ENCODE measurements at places on chromosomes 2 and 18.

DNA sequence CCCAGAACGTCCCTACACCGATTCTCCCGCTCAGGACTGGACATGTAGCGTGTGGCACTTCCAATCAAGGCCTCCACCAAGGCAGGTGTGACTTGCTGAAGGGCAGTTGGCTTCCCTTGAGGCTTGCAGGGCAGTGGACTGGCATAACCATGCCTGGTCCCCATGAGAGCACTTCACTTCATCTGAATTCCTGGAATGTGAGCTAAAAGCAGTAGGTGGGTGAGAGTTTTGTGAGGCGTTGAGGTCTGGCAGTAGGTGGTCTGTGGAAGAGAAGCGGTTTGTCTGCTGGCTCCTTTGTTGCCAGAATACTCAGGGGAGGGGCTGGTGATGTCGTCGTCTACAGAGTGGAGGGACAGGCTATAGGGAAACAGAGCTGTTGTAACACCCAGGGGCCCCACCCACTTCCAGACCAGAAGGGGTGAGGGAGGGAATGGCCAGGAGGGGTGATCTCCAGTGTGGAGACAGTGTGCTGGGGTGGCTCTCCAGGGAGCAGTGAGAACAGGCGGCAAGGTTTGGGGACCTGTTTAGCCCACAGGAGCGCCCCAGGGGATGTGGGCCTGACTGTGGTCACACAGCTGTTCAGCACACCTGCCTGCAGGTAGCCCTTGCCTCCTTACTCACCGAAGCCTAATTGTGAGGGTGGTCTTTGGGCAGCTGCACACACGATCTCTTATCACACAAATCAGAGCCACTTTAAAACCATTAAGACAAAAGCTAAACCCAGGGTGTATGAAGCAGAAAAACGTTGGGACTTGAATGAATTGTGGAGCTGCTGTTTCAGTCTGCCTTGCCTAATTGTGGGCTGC is 21.5 kb upstream of the ALKAL2 start:
- no peak for DNase-seq

DNA sequence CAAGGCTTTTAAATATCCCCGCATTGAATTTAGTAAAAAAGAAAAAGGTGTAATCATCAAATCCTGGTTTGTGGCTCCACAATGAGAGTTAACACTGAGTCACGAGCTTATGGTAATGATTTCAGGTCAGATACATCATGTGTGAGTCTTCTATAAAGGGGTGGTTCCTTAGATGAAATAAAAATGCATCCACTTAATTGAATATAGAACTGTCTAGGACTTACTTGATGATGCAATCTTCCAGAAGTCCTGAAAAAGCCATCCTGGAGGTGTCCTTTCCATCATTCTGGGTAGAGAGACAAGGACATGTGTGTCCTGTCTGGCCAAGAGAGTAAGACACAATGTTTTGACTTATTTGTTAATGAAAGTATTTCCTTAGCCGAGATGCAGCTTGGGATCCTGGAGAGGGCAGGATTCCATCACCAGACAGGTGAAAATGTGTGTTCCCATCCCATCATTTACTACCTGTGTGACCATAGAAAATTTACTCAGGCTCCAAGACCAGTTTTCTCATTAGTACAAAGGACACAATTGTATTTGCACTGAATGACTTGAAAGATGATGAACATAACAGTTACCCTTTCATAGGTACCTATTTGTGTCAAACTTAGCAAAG is 1539.8 kb upstream of the PIK3C3 start:
- no peak for DNase-seq

DNA sequence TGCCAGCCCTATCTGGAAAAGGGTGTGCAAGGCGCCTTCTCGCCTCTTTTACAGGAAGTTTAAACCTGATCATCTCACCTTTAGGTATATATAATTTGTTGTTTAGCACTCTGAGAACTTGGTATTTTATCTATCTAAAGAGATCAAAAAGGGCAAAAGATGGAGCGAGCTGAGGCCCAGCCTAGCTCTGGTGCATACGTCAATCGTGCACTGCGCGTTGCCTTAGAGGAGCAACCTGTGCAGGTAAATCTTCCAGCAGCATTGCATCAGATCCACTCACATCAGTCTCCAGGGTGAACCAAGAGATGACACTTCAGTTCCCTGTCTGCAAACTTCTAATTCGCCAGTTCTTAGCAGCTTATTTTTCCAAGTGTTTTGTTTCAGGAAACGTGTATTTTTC is 15.4 kb downstream of the BCL11A start:
- DNase-seq: no peak

GRCh38 chr18:75392226-75392578 is 35.3 kb downstream of the SMIM21 start:
- DNase-seq: no peak

- DNase-seq: no peak
These were observed 23.1 kb upstream of the RAB31 start for GRCh38 chr18:9684881-9685614.

- DNase-seq: no peak
These were observed 180.3 kb downstream of the ANKRD44 start for GRCh38 chr2:197130318-197130717.

- DNase-seq: no peak
These were observed 126.1 kb downstream of the INHBB start for GRCh38 chr2:120472031-120472430.

DNA sequence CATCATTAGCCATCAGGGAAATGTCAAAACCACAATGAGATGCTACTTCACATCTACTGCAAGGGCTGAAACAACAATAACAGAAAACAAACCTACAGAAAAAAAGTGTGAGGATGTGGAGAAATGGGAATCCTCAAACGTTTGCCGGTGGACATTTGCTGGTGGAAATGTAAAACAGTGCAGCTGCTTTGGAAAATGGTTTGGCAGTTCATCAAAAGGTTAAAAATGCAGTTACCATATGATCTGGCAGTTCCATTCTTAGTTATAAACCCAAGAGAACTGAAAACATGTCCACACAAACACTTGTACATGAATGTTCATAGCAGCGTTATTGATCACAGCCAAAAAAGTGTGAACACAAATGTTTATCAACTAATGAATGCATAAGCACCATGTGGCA is 44.2 kb downstream of the PROC start:
- DNase-seq: no peak

DNA sequence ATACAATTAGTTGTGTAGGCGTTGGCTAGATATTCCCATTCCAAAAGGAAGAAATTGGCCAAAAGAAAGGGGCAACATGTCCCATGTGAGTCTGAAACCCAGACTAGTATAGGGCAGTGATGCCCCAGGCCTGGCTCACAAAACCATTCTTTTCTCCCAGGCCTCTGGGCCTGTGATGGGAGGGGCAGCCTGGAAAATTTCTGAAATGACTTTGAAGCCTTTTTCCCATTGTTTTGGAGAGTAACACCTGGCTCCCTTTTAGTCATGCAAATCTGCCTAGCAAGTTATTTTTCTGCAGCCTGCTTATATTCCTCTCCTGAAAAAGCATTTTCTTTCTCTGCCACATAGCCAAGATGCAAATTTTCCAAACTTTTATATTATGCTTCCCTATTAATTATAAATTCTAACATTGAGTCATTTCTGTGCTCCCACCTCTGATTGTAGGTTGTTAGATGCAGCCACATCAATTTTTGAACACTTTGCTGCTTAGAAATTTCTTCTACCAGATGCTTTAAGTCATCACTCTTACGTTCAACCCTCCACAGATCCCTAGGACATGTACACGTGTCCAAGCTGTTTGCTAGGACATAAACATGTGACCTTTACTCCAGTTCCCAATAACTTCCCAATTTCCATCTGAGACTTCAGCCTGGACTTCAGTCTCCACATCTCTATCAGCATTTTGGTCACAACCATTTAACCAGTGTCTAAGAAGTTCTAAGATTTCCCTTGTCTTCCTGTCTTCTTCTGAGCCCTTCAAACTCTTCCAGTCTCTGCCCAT is 76.1 kb upstream of the MC4R start:
- no peak for DNase-seq

GRCh38 chr18:48663931-48664847 is 125.4 kb downstream of the CTIF start:
- no peak for DNase-seq

DNA sequence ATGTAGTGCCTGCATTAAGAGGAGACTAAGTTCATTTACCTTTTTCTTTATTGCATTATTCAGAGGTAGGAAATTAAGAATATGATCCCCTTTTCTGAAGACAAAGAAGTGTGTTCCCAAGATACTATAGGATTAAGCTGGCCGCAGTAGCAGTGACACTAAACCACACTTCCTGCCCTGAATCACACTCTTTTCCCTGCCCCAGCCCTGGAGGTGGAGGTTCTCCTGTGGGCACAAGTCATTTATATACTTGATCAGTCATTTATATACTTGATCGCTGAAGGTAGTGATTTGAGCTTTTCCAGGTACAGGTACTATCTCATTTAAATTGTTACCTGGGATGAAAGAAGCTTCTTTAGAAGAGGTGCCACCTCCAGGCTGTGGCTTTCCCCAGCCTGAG is 78.6 kb downstream of the ARMC9 start:
- no peak for DNase-seq
